Activated T-helper 1 cell treated with anti-CD3 and anti-CD28 coated beads, Interleukin-12 subunit alpha, Interleukin-12 subunit beta, Interleukin-2, Interleukin-4 antibody, amounts not matched to agents 30 ng/mL and 10 ng/mL and 1 ng/mL, durations not matched to agents 14 hours and 24 hours and 36 hours (primary cell): ENCODE measurements at places on chromosomes 11 and 22.

- no peak overlapping the region for H3K4me3 ChIP-seq
- DNase-seq = no peak
- H3K27me3 ChIP-seq = no peaks in the 10 kb centered on the region
Observed at GRCh38 chr11:92504534-92504933, 279.9 kb downstream of the FAT3 start.

DNA sequence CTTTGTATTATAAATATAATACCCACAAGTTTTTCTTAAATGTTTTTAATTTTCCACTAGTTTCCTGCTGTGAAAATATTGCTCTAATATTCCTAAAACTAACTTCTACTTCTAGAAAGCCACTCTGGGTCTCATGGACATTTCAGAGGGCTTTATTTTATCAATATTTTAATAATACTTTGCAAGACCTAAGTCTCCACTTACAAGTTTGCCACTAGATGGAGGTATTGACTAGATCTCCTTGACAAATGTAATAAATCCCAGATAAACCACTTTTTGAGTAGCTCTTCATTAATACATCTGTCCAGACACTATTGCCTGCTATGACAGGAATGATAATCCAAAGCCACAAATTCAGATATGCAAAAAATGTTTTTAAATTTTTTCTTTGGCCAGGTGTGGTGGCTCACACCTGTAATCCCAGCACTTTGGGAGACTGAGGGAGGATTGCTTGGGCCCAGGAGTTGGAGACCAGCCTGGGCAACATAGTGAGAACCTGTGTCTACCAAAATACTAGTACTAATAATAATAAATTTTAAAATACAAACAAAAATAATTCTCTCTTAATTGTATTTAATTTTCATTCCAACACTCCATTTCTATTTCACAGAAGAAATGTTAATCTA, 3.5 kb upstream of the ACAT1 start:
- H3K27me3 ChIP-seq = no peaks in the 10 kb centered on the region
- peaks cover 2% of the 10 kb centered on the region for H3K36me3 ChIP-seq
- DNase-seq = no peak
- no peak overlapping the region for H3K27ac ChIP-seq
- no peak overlapping the region for H3K4me3 ChIP-seq
- H3K4me1 ChIP-seq = peaks cover 11% of the 10 kb centered on the region

DNA sequence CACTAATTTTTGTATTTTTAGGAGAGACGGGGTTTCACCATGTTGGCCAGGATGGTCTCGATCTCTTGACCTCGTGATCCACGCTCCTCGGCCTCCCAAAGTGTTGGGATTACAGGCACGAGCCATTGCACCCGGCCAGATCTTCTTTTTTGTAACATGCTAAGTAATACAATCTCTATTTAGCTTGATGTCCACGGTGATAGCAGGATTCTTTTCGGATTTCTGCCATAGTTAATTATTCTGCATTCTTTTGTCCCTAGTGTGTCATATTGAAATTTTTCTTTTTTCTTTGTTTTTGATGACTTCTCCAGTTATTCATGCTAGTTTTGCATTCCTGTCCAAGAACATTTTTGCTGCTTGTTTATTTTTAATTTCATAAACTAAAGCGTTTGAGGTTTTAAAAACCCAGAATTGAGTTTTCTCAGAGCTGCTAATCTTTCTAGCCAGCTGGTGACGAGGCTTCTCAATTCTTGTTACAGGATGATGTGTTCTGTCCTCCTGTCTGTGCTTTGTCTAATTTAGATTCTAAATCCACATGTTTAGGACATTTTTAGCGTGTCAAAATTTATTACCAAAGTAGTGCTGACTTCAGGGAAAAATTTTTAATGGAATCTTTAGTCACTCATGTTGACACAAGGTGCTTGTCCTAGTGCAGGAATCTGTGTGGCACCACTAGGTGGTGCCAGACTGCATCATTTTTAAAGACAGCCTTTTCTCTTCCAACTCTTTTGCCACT, 21.8 kb downstream of the NF2 start:
- peaks cover 64% of the 10 kb centered on the region for H3K4me1 ChIP-seq
- no peak overlapping the region for H3K4me3 ChIP-seq
- no peaks in the 10 kb centered on the region for H3K27me3 ChIP-seq
- peak; percentile 14 for DNase-seq

DNA sequence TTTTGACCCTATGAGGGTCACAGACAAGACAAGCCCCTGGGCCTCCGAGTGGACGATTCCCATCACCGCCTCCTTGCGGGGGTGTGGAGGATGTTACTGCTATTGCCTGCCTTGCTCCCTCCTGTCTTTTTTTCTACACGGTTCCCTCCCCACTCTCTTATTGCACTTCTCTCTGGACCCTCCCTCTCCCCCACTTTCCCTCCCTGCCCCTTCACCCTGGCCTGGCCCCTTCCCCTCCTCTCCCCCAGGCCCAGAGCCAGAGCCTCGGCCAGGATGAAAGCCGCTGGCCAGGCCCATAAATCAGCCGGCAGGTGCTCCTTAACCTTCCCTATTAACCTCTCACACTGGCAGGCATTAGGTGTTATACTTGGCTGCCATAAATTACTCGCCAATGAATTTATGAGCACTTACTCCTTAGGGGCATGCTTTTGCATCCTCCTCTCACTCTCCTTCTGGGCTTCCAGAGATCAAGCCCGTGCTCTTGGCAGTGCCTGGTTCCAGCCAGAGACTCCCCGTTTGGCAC, 18.3 kb upstream of the ALX4 start:
- H3K27me3 ChIP-seq = peaks cover 59% of the 10 kb centered on the region
- H3K27ac ChIP-seq = no peak overlapping the region
- DNase-seq = no peak
- no peaks in the 10 kb centered on the region for H3K4me1 ChIP-seq
- H3K4me3 ChIP-seq = no peak overlapping the region

DNA sequence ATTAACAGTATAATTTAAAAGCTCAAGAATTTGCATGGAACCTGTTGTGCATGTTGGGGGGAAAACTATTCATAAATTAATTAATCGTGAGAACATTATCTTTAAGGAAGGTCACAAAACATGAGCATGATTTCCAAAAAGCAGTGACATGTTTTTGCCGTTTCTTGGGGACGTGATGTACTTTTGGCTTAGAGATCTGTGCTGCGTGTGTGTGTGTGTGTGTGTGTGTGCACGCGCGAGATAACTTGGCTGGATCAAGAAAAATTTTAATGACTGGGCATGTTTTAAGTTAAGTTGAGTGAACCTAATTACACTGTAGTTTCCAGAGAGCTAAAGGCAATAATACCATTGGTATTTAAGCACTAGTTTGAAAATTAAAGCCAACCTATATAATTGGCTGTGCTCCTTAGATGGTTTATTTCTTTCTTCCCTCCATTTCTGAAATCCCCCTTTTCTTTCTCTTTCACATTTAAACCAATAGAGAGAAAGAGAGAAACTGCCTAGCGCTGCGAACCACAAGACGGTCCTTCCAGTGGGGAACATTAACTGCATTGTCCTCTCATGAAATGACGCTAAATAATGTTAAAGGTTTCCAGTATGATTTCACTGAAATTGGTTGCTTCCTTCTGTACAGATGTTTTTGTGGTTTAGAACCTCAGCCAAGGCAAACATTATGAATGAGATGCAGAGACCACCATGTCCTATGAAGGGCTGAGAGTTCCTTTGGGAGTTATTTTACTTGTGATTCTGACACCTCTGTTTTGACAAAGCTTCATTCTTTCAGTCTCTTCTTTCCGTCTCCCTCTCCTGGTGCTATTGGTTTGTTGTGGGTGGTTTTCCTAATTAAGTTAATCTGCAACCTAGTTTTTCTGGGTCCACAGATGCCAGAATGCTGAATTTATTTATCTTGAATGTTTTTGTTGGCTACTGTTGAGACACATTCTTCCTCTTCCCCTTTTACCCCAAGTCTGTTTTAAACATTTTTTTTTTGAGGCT, 51.7 kb downstream of the ZBTB16 start:
- H3K4me1 ChIP-seq = peaks cover 5% of the 10 kb centered on the region
- H3K27ac ChIP-seq = no peak overlapping the region
- DNase-seq = no peak
- peaks cover 42% of the 10 kb centered on the region for H3K27me3 ChIP-seq
- no peak overlapping the region for H3K4me3 ChIP-seq
- H3K36me3 ChIP-seq = no peaks in the 10 kb centered on the region

- DNase-seq = no peak
- no peak overlapping the region for H3K27ac ChIP-seq
- no peaks in the 10 kb centered on the region for H3K36me3 ChIP-seq
- H3K27me3 ChIP-seq = peaks cover 14% of the 10 kb centered on the region
Observed at GRCh38 chr11:8603696-8604077, 9.7 kb upstream of the STK33 start.

DNA sequence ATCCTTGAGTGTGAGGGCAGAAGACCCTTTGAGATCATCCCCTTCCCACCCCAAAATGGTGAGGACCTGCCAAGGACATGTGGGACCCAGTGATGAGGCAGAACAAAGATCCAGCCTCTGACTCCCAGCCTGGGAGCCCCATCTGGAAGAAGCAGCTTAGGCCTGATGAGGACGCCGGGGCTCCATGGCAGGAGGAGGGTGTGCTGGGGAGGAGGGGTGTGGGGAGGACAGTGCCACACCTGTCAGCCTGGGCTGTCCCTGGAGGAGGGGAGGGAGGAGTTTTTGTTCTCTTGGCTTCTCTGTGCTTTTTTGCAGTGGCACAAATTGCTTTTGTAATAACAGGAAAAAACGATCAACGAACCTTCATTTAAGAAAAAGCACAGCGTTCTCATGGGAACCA, 44.4 kb upstream of the DAGLA start:
- DNase-seq = no peak
- H3K36me3 ChIP-seq = no peaks in the 10 kb centered on the region
- no peak overlapping the region for H3K4me3 ChIP-seq
- no peaks in the 10 kb centered on the region for H3K4me1 ChIP-seq
- H3K27me3 ChIP-seq = no peaks in the 10 kb centered on the region
- no peak overlapping the region for H3K27ac ChIP-seq

- no peak for DNase-seq
- H3K27me3 ChIP-seq = peaks cover 12% of the 10 kb centered on the region
- peaks cover 2% of the 10 kb centered on the region for H3K36me3 ChIP-seq
- no peaks in the 10 kb centered on the region for H3K4me1 ChIP-seq
- H3K27ac ChIP-seq = no peak overlapping the region
Observed at GRCh38 chr11:95647871-95648270, 141.7 kb downstream of the FAM76B start.

DNA sequence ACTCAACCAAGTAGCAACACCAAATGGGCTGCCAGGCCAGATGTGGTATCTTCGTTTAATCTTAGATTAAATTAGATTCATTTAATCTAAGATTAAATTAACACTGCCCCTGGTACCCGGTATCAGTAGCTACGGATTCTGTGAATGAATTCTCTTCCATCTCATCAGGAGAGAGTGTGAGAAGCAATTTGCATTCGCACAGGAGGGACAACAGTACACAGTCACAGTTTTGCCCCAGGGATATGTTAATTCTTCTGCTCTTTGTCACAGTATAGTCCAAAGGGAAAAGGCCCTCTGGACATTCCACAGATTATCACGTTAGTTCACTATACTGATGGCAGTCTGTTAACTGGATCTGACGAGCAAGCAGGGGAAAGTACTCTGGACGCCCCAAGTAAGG, 22.9 kb downstream of the ASCL2 start:
- no peaks in the 10 kb centered on the region for H3K36me3 ChIP-seq
- peaks cover 28% of the 10 kb centered on the region for H3K27me3 ChIP-seq
- no peak overlapping the region for H3K4me3 ChIP-seq
- DNase-seq = no peak
- H3K4me1 ChIP-seq = no peaks in the 10 kb centered on the region

GRCh38 chr11:3202759-3203158, 15.9 kb downstream of the MRGPRG start:
- H3K4me3 ChIP-seq = no peak overlapping the region
- no peaks in the 10 kb centered on the region for H3K4me1 ChIP-seq
- no peak for DNase-seq

DNA sequence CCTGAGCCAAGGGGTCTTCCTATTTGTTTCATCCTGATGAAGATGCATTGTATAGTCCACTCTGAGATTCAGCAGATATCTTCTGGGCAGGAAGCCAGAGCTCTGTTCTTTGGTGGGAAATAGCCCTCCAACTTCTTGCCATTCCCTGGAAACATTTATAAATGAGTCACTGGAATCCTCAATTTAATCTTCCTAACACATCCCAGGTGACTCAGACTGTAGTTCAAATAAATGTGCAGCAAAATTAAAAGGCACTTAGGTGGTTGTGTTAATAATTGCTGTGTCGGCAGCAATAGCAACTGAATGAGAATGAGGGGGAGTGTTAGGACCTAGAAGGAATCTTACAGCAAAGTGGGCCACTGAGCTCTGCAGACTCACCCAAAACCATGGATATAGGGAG, 108.6 kb downstream of the INSC start:
- H3K27me3 ChIP-seq = peaks cover 3% of the 10 kb centered on the region
- H3K36me3 ChIP-seq = no peaks in the 10 kb centered on the region
- DNase-seq = no peak
- H3K27ac ChIP-seq = no peak overlapping the region
- no peaks in the 10 kb centered on the region for H3K4me1 ChIP-seq
- no peak overlapping the region for H3K4me3 ChIP-seq

GRCh38 chr22:21622011-21622918, 7.6 kb downstream of the YDJC start:
- H3K27me3 ChIP-seq = no peaks in the 10 kb centered on the region
- H3K27ac ChIP-seq = no peak overlapping the region
- H3K4me3 ChIP-seq = no peak overlapping the region
- DNase-seq = no peak
- peaks cover 16% of the 10 kb centered on the region for H3K4me1 ChIP-seq

GRCh38 chr11:102390667-102391465, 43.9 kb downstream of the BIRC2 start:
- H3K36me3 ChIP-seq = peaks cover 44% of the 10 kb centered on the region
- no peaks in the 10 kb centered on the region for H3K27me3 ChIP-seq
- H3K4me3 ChIP-seq = no peak overlapping the region
- H3K27ac ChIP-seq = no peak overlapping the region
- DNase-seq = peak; percentile 36

DNA sequence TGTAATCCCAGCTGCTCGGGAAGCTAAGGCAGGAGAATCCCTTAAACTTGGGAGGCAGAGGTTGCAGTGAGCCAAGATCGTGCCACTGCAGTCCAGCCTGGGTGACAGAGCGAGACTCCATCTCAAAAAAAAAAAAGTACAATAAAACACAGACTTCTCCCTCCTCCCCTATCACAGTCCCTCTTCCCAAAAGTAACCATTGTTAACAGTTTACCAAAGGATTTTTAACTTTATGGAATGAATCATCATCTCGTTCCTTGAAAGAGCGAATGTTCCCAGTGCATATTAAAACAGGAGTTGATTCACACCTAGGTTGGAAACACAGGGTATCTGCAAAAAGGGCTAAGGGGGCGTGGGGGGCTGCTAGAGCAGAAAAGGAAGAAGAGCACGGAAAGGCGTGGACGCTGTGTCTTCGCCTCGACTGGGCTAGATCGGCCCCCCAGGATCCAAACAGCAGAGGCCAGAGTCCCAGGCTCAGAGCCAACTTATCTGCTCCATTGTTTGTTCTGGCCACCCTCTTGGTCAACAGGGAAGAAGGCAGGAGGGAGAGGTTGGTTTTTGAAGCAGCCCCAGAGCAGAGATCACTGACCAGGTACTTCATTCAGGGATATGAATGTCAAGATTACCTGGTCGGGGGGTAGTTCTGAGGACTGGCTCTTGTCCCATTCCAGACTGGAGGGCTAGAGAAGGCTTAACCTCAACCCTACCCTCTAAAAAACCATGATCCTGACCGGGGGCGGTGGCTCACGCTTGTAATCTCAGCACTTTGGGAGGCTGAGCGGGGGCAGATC, 2.1 kb upstream of the AHNAK start:
- no peak for DNase-seq
- H3K4me1 ChIP-seq = peaks cover 73% of the 10 kb centered on the region

- H3K27me3 ChIP-seq = peaks cover 4% of the 10 kb centered on the region
- no peak overlapping the region for H3K27ac ChIP-seq
- H3K36me3 ChIP-seq = no peaks in the 10 kb centered on the region
- no peak for DNase-seq
- H3K4me1 ChIP-seq = no peaks in the 10 kb centered on the region
- H3K4me3 ChIP-seq = no peak overlapping the region
Observed at GRCh38 chr11:90148900-90149299, 14.4 kb downstream of the NAALAD2 start.
